ENCODE measurements at places on chromosomes 12 and 14.

DNA sequence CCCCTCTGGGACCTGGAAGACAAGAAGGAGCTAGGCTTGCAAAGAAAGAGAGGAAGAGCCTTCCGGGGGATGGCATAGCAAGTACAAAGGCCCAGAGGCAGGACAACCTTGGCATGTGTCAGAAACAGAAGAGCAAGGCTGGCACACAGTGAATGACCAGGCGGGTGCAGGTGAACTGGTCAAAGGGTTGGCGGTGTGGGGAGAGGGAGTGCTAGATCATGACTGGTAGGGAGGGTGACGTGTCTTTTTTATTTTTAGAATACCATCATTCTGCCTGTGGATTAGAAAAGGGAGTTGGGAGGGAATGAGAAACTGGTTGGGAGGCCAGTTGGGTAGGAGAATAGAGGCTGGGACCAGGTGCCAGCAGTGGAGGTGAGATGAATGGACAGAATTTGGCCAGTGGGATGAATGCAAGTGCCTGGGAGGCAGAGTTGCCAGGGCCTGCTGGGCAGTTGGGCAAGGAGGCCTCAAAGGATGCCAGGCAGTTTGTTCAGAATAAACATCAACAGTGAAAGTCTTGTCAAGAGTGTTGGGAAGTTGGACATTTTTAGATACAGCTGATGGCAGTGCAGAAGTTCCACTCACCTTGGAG lies 168.3 kb downstream of the CACNA1C start:
- no peak for DNase-seq

GRCh38 chr14:100692256-100692655 lies 34.4 kb upstream of the DLK1 start:
- no peak for DNase-seq

- no peak for DNase-seq
Measured at GRCh38 chr14:26067341-26067740, 530.5 kb downstream of the NOVA1 start.

- peak; percentile 38 for DNase-seq
Measured at GRCh38 chr12:27652174-27652763, 44.0 kb upstream of the REP15 start.

GRCh38 chr12:6361834-6362233 lies 13.5 kb downstream of the SCNN1A start:
- peak; percentile 62 for DNase-seq

- no peak for DNase-seq
Measured at GRCh38 chr12:19435831-19436497, 3.3 kb upstream of the AEBP2 start.

GRCh38 chr12:99916555-99916954 lies 68.2 kb downstream of the ANKS1B start:
- no peak for DNase-seq

GRCh38 chr14:53628732-53629430 lies 327.7 kb downstream of the BMP4 start:
- no peak for DNase-seq

DNA sequence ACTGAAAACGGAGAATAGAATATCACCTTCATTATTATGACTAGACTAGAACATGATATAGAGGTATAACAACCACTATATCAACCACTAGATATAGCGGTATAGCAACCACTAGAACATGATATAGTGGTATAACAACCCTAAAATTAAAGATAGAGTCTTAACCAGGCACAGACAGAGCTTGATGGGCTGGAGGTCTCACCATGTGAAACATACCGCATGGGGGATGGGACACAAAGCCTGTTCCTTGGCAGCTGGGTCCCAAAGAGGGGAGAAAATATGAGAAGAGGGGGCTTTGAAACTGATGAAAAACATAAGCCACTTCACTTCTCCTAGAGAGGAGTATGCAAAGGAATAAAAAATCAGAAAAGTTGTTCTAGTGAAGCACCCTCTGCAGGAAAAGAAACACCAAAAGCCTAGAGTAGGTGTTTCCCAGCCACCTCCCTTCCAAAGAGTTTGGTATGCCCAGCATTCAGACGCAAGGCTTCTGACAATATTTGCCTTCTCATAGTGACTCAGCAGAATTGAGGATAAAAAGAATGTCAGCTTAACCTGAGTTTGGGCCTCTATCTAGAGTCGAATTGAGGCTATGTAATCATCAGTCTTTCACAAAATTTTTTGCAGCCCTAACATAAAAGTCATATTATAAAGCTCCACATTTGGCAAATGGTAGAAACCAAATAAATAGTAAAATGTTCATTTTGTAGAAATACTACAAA lies 316.4 kb downstream of the NOVA1 start:
- no peak for DNase-seq

DNA sequence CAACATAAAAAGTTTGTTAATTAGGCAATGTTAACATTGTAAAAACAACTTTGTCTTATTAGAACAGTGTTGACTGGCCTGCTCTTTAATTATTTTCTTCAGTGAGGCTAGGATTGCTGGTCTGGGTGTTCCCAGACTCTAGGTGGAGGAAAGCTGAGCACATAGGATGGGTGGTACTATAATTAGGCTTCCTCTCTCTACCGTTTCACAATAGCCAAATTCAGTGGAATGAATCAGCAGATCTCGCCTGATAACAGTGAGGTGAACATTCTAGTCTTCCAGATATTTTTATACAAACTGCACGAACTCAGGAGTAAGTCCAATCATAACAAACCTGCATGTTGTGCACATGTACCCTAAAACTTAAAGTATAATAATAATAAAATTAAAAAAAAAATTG lies 11.9 kb downstream of the PTGDR start:
- DNase-seq: no peak

Measured in activated naive CD4-positive, alpha-beta T cell treated with anti-CD3 and anti-CD28 coated beads, Interleukin-2, amount 10 ng/mL, durations not matched to agents 7 days and 5 days (primary cell).